Activated CD4-positive, CD25-positive, alpha-beta regulatory T cell (primary cell): ENCODE measurements at places on chromosomes 5 and 9.

DNA sequence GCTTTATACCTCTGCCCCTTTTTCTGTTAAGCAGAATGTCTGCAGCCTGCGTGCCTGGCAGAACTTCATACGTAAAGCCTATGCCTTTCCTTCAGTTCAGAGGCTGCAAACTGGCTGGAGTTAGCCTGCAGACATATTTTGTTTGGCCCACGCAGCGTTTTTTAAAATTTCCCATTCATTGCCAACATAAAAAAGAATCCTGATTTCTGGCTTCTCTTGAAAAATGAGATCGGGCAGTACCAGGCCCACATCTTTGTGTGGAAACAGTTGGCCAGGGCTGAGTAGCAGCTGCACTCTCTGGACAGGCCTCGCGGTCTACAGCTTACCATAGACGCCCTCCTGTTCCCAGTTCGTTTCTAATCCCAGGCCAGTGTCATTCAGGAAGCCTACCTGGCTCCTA is 104.4 kb downstream of the SMARCA2 start:
- no peak for DNase-seq

GRCh38 chr9:2923766-2924379 is 80.0 kb upstream of the PUM3 start:
- DNase-seq = no peak

- no peak for DNase-seq
Observed at GRCh38 chr5:102418531-102418930, 80.3 kb downstream of the SLCO6A1 start.

GRCh38 chr9:77587042-77587441 is 61.1 kb downstream of the GNA14 start:
- DNase-seq = no peak

- DNase-seq = no peak
Observed at GRCh38 chr9:91777292-91777830, 172.7 kb downstream of the ROR2 start.

- no peak for DNase-seq
Observed at GRCh38 chr5:80035839-80036238, 691 bp downstream of the THBS4 start.

DNA sequence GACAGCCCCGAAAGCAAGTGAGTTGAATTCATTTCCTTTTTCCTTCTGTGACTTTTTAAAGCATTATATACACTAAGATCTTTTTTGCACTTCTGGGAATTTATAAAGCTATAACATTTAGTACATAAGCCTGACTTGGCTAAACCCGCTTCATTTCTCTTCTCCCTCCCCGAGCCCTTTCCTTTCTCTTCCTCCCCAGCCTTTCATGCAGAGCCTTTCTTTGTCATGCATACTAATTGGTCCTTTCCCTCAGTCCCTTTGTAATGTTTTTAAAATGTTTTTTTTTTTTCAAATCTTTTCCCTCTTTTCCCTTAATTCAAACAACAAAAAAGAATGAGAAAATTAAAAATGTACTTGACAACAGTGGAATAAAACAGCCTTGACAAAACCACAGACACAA is 246.4 kb downstream of the PSAT1 start:
- DNase-seq = no peak

GRCh38 chr9:138100711-138101350 is 223.2 kb downstream of the CACNA1B start:
- DNase-seq = no peak

DNA sequence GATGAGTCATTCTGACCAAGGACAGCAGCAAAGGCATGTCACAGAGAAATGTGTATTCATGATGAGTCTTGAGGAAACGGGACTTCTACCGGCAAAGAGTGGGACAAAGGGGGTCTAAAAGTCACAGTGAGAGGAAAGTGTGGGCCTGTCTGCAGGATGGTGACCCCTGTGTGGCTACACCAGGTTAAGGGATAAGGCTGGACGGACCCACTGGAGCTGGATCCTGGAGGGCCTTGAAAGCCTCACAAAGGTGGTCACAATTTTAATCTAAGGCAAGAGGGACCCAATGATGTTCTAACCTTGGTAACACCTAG is 176.5 kb downstream of the CDK5RAP2 start:
- DNase-seq = no peak

- no peak for DNase-seq
Observed at GRCh38 chr9:110187126-110187525, 20.8 kb downstream of the C9orf152 start.

- DNase-seq = no peak
Observed at GRCh38 chr5:50447228-50447627, 6.1 kb upstream of the EMB start.

DNA sequence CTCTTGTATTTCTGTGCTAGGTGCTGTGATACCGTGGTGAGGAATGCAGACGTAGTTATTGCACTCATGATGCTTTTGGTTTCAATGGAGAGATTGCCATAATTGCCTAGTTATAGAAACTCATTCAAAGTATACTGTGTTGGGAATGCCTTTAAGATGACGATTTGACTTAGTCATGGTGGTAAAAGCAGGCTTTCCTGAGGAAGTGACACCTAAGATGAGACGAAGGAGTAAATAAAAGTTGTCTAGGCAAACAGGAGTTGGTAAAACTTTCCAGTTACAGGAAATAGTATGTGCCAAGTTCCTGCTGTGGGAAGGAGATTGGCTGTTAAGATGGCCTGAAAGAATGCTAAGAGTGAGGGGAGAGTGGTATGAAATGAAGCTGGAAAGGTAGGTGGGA is 48.1 kb downstream of the FOCAD start:
- DNase-seq = no peak

DNA sequence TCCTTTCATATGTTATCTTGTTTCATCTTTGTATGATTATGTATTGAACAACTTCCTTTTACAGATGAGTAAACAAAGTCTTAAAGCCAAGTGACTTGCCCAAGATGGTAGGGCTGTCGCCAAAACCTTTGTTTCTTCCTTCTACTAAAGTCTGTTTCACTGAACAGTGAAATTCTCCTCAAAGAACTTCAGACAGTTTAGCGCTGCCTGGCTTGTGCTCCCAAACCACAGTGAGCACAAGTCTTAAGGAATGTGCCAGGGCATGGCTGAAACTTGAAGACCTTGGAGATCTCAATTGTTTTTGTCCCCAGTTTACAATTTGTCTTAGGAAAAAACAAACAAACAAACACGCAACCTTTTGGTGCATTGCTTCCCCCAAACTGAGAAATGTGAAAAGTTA is 273.5 kb downstream of the CRB2 start:
- DNase-seq = no peak

- DNase-seq = no peak
Observed at GRCh38 chr9:88828492-88828974, 162.7 kb upstream of the S1PR3 start.

GRCh38 chr9:76371901-76372300 is 22.3 kb downstream of the RFK start:
- DNase-seq = no peak

GRCh38 chr5:1725641-1726468 is 73.8 kb downstream of the MRPL36 start:
- no peak for DNase-seq

DNA sequence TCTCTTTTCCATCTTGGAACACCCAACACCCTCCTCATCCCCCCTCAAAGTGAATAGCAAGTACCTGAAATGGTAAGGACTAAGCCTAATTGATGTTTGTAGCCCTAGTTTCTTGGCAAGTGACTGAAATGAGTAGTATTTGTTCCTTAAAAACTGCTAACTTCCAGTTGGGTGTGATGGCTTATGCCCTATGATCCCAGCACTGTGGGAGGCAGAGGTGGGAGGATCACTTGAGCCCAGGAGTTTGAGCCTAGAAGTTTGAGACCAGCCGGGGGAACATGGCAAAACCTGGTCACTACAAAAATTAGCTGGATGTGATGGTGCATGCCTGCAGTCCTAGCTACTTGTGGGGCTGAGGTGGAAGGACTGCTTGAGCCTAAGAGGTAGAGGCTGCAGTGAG is 44.1 kb downstream of the ZFR start:
- DNase-seq = no peak

DNA sequence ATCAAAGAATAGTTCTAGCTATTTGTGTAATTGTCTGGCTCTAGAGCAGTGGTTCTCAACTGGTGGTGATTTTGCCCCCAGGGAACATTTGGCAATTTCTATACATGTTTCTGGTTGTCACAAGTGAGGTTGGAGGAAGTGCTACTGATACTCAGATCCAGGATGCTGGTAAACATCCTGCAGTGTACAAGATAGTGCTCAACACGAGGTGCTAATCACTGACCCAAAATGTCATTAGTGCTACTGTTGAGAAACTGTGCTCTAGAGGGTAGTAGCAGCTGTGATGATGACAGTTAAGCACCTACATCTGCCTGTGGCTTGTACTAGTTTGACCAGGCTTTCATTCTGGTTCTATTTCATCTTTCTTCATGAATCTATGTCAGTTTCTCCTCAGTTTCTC is 22.1 kb downstream of the LRRC19 start:
- no peak for DNase-seq

DNA sequence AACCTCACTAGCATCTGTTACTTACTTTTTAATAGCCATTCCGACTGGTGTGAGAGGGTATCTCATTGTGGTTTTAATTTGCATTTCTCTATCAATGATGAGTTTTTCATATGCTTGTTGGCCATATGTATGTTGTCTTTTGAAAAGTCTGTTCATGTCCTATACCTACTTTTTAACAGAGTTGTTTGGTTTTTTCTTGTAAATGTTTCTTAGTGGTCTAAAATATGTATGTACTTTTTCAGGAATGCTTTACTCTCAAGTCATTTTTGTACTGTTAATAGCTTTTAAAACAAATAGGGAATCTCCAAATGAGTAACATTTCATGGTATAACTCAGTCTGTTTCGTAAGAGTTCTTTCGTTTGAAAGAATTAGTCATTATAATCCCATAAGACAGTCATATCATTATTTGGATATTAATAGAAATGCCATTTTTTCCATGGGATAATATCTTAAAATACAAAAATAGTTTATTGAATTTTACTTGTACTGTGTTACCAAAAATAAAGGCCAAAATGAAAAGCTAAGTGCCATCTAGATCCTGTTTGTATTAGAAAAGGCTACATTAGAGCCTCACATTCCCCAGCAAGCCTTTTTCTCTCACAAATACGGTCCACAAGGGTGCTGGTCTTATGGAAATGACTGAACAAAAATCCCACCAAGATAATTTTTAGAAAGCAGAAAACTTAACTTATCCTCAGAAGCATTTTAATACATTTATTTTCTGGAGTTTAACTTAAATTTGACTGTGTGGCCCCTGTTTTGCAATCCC is 247.7 kb downstream of the PJA2 start:
- DNase-seq = no peak

DNA sequence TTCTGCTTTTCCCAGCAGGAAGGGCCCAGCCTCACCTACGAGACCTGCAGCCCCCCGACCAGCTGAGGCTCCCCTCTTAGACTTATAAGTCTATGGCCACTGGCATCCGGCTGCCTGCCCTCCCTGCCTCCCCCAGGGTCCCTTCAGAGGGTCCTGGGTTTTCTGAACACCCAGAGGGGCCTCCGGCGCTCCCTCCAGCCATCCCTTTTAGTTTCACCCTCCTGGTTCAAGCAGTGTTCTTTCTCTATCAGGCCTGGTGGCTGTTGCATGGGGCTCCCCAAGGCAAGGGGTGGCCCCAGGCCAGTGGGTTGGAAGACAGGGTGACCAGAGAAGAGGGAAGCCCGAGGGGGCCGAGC is 21.8 kb downstream of the GOLGA2 start:
- DNase-seq = no peak

- no peak for DNase-seq
Observed at GRCh38 chr5:37598733-37599132, 219.6 kb downstream of the WDR70 start.

GRCh38 chr9:121206516-121207370 is 5.1 kb upstream of the RAB14 start:
- no peak for DNase-seq

DNA sequence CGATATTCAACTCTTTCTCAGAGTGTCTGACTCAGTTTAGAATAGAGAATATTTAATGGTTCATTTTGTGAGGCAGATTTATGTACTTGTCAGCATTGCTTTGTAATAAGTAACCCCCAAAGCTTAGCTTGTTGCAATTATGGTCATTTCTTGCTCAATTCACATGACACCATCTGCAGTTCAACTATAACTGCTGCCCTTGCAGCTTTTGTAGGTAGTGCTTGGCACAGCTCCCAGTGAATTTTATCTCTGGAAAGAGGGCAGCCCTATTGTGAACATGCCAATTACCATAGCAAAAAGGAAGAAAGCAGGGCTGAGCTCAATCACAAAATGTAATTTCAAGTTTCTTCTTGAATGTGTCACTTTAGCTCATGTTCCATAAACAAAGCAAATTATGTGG is 1587.7 kb upstream of the ACO1 start:
- DNase-seq = no peak

DNA sequence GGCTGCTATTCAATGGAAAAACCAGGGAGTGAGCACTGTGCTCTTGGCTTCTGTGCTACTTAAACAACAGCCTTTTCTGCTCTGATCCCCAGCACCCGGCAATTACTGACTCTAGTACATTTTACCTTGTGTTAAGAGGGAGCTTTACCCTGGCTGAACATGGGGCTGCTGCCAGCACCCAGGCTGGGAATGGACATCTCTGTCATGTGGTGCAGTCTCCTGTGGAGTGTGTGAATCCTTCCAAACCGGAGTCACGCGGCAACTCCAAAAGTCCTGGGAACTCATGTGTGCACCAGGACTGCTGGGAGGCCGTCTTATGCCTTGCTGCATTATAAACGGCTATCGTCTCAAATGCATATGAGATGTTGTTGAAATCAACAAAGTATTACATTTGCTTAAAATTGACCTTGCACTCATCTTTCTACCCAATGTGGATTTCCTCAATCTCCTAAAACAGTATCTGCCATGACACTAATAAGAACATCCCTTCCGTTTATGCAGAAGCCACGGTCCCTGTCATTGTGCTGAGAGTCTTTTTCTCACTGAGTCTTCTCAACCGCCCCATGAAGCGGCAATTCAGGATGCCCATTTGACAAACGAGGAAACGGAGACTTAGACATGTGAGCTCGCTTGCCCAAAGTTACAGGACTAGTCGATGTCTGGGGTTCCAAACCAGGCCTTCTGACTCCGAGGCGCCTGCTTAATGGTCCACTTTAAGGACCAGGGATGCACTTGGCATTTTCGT is 884 bp upstream of the GSN start:
- no peak for DNase-seq

DNA sequence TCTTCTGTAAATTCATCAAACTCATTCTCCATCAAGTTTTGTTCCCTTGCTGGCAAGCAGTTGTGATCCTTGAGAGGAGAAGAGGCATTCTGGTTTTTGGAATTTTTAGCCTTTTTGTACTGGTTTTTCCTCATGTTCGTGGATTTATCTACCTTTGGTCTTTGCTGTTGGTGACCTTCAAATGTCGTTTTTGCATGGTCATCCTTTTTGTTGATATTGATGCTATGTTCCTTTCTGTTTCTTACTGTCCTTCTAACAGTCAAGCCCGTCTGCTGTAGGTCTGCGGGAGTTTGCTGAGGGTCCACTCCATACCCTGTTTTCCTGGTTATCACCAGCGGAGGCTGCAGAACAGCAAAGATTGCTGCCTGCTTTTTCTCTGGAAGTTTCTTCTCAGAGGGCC is 140.9 kb downstream of the RPS23 start:
- no peak for DNase-seq

GRCh38 chr9:133914442-133915342 is 77.4 kb downstream of the VAV2 start:
- no peak for DNase-seq
